T-helper 9 cell (primary cell): ENCODE measurements at places on chromosomes 12 and 14.

GRCh38 chr12:67952787-67953186, 36.5 kb upstream of the IFNG-AS1 start:
- no peak for DNase-seq

DNA sequence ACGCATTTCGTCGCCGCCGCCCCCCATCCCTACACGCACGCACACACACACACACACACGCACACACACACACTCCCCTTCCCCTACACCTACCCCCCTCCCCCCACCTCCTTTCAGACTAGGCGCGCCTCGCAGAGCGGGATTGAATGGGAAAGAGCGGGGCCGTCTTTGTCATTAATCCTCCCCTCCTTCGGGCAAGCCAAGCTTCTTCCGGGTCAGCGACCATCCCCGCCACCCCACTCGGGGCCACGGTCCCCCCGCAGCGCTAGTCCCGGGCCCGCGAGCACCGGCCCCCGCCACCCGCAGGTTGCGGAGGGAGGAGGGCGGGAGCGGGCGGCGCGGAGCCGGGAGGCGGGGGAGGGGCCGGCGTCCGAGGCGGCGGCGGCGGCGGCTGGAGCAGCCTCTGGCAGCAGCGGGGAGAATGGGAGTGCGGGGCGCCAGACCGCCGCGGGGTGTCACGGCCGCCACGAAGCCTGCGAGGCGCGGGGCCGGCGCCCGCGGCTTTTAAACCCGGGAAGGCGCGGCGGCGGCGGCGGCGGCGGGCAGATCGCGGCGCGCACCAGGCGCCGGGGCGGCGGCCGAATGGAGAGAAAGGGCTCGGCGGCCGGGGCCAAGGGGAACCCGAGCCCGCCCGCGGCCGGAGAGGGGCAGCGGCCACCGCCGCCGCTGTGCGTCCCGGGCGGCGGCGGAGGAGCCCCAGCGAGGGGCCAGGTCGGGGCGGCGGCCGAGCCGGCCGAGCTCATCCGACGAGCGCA, at the start of gene TTC9:
TSS of gene TTC9 (plus strand) at position 369 of the 755 bp plus-strand sequence. CDS start at position 583, 214 bp downstream.
- peak; percentile 43 for DNase-seq

DNA sequence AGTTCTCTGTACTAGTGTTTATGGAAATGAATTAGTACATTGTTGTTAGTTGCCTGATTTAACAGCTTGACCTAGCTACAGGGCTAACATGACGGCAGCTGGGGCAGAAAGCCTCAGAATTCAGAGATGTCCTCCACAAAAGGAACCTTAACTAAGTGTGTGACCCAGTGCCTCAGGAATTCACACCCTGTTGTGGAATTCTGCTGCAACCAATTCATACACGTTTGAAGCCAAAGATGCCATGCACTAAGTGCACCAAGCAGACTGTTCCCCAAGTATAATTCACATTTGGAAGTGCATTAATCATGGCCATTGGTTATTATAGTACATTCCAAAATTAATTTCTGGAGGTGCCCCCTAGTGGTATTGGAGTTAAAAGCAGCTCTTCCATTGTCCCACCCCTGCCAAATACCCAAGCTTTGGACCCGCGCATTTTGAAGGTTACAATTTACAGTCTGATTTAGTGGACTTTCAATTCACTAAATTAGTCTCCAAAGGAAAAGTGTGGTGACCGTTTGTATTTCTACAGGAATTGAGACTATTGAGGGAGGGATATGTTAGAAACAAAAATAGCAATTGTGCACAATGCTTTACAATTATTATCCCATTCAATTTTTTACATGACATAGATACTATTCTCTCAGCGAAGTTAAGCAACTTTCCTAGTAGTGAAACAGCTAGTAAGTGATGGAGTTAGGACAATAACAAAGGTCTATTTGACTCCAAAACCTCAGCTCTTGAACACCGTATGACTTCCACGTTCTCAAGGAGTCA, 85.9 kb downstream of the PAX9 start:
- DNase-seq = no peak

DNA sequence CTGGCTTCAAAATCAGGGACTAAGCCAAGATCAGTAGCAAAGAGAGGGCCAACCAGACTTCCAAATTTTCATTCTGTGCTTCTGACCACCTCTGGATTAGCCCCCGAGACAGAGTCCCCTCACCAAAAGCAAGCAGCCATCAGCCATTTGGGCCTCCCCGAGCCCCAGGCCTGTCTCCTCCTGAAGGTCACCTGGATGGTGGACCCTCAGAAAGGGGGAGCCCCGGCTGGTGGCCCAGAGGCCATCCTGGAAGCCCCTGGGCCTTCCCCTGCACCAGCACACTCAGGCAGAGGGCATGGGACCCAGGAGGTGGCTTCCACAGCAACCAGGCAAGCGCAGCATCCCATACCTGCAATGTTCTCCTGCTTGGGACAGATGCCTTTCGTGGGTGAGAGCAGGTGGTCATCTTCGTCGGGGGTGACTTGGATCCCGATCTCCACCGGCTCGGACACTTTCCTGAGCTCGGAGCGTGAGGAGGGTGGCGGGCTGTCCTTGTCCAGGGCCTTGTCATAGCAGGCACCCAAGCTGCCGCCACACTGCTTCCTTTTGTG, 14.8 kb downstream of the BCL11B start:
- DNase-seq = no peak

- no peak for DNase-seq
Measured at GRCh38 chr12:69833696-69834095, 8.7 kb downstream of the MYRFL start.

DNA sequence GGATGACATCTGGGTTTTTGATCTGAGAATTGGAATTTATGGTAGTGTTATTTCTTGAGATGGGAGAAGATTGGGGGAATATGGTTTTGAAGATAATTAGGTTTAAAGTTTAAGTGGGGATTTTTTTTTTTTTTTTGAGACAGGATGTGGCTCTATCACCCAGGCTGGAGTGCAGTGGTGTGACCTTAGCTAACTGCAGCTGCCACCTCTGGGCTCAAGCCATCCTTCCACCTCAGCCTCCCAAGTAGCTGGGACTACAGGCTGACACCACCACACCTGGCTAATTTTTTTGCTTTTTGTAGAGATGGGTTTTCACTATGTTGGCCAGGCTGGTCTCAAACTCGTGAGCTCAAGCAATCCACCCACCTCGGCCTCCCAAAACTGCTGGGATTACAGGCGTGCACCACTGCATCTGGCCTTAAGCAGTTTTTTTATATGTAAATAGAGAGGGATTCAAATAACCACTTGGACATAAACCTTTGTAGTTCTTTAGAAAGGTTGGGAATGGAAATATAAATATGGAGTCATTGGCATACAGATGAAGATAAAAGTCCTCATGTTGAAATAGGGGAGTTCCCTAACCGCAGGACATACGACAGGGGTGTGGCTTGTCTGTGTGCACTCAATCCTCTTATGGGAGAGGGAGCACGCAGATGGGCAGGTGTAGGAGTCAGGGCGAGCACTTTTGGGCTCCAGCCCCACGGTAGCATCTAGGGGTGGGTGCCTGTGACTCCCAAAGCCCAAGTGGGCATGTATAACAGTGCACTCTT, 4.7 kb downstream of the LIN52 start:
- no peak for DNase-seq

GRCh38 chr12:1919284-1919683, 832 bp upstream of the CACNA2D4 start:
- DNase-seq = no peak

DNA sequence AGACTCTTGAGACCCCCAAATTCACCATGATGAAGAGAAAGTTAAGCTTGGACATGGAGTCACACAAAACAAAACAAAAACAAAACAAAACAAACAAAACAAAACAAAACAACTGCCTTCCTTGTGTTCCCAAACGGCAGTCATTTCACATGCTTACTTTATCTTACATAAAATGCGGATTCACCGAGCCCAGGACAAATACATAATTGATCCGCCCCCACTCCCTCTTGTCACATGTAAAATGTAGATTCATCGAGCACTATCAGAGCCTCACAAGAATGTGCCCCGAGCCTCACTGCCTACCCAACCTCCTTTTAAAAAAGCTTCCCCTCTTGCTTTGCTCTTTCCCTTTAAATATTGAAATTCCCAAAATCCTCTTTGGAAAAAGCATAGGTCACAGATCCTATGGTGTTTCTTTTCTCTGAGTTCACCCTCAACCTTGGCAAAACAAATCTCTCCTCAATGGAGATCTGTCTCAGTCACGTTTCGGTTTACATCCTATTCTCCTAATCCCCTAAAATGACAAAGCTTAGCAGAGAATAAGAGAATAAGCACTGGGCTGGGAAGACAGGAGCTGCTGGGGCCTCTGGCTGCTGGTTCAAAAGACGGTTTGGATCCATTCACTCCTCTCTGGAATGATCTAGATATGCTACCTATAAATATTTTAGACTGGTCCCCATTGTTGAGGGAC, 83.7 kb downstream of the NINJ2 start:
- DNase-seq = no peak

GRCh38 chr12:76621582-76622024, 62.0 kb upstream of the OSBPL8 start:
- peak; percentile 58 for DNase-seq

DNA sequence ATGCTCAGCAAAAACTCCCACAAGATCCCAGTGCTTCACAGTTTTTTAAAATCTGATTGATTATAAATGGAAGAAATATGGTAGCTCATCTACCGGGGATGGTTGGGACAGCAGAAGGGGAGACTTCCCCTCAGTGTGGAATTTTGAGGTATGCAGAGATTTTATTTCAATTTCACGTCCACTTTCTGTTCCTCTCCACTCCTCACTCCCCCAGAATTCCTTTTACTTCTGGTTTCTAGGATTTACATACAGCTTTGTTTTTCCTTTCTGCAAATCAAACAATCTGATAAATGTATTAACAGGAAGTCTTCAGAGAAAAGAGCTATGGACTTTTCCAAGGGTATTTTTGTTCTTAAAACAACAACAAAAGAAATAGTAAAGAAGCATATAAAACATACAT, 181.5 kb upstream of the ARHGAP5 start:
- no peak for DNase-seq

DNA sequence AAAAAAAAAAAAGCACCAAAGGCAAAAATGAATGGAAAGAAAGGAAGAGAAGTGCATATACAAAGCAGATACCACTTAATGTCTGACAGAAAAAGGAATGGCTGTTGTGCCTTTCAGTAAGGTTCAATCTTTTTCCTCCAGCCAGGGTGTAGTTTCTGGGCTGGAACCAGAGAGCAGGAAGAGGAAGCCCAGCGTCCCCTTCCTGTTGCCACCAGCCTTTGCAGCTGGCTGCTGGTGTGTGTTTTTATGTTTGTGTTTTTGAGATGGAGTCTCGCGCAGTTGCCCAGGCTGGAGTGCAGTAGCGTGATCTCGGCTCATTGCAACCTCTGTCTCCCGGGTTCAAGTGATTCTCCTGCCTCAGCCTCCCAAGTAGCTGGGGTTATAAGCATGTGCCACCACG, 64.6 kb upstream of the LTA4H start:
- DNase-seq = no peak

DNA sequence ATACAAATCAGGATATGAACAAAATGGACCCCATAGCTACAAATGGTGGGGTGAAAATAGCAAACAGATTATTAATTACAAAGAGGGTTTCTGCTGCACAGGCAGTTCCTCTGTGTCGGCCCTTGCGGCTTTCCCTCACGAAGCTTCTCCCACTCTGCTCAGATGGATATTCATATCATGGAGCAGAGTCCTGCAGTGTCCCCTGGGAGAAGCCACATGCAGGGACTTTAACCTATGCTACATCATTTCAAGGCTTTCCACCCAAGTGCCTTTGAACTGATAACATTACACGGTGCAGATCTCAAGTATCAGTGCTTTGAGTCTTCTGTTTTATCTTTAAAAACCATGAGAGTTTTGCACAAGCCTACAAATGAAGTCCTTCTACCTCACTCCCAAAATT, 229.1 kb downstream of the PPM1H start:
- DNase-seq = no peak

DNA sequence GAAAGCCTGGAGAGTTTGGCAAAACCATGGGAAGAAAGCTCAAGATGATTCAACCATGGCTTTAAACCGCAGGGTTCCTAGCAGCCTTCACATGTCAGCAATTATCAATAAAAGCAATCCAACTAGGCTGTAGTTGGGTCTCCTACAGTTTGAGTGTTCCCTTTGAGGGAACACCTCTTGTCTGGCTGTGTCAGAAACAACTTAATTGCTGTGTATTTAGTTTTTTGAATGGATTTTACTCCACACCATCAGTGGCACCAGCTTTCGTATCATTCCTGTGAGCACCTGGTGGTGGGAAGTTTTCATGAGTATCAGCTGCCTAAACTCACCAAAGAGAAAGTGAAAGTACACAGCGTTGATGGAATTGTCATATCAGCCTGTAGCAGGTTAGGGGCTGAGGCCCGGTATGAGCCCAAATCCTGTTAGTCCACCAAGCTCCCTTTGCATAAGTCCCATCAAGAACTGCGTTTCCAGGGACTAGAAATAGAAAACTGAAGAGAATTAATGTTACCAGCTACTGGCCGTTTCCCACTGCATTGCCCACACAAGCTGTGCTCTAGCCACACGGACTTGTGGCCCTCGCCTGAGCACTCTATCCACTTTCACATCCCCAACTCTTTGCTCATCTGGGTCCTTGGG, 10.9 kb upstream of the IL26 start:
- no peak for DNase-seq

GRCh38 chr12:49000346-49000745, 1.2 kb upstream of the DDN start:
- DNase-seq = no peak

DNA sequence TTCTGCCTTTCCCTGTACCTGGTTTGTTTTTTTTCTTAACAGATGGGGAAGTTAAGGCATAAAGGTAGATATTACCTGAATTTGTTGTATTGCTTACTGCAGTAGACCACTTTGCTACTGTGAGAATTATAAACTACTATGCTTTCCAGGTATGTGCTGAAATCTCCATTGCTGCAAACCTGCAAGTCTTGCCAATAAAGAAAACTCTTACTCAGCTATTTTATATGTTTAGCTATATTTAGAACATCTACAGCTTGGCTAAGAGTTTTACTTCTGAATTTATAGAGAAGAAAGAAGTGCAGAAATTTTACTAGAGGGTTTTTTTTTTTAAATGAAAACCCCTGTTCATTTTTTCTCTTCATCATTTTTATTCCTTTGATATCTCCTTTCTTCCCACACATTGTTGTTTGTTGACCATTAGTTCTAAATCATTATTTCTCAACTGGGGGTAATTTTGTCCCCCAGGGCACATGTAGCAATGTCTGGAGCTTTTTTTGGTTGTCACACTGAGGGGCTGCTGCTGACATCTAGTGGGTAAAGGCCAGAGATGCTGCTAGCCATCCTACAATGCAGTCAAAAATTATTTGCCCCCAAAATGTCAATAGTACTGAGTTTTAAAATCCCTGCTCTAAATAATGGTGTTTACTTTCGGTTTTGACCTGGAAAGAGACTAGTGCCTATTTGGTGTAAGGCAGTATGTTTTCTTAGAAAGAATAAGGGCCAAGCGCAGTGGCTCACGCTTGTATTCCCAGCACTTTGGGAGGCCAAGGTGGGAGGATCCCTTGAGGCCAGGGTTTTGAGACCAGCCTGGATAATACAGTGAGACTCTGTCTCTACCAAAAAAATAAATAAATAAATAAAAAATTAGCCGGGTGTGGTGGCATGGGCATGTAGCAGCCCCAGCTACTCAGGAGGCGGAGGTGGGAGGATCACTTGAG, 48.6 kb downstream of the PCNX1 start:
- peak; percentile 31 for DNase-seq
